Suppressor macrophage treated with lipopolysaccharide for 4 hours (primary cell): ENCODE measurements at places on chromosomes 16 and 17.

DNA sequence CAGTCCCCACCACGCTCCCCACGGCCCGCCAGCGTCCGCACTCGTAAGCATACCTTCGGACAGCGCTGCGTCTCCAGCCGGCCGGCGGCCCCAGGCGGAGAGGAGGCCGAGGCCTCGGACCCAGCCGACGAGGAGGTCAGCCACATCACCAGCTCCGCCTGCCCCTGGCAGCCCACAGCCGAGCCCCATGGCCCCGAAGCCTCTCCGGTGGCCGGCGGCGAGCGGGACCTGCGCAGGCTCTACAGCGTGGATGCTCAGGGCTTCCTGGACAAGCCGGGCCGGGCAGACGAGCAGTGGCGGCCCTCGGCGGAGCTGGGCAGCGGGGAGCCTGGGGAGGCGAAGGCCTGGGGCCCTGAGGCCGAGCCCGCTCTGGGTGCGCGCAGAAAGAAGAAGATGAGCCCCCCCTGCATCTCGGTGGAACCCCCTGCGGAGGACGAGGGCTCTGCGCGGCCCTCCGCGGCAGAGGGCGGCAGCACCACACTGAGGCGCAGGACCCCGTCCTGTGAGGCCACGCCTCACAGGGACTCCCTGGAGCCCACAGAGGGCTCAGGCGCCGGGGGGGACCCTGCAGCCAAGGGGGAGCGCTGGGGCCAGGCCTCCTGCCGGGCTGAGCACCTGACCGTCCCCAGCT is 4.9 kb downstream of the TPSG1 start:
- DNase-seq = no peak

- DNase-seq = peak; percentile 7
These were observed 713 bp downstream of the COX11 start for GRCh38 chr17:54967621-54968261.

DNA sequence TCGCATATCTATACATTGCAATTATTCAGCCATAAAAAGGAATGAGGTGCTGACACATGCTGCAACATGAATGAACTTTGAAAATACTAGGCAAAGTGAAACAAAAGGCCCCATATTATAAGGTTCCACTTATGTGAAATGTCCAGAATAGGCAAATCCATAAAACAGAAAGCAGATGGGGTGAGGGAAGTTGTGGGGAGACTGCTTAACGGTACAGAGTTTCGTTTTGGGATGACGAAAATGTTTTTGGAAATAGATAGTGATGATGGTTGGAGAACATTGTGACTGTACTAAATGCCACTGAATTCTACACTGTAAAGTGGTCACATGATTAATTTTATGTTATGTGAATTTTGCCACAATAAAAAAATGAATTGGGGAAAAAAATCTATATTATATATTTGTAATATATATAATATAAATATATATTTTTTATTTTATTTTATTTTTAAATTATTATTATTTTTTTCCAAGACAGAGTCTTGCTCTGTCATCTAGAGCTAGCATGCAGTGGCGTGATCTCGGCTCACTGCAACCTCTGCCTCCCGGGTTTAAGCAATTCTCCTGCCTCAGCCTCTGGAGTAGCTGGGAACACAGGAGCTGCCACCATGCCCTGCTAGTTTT is 4.2 kb upstream of the GNA13 start:
- peak; percentile 95 for DNase-seq

- DNase-seq = peak; percentile 9
These were observed 468.2 kb downstream of the XYLT1 start for GRCh38 chr16:17002565-17002964.

DNA sequence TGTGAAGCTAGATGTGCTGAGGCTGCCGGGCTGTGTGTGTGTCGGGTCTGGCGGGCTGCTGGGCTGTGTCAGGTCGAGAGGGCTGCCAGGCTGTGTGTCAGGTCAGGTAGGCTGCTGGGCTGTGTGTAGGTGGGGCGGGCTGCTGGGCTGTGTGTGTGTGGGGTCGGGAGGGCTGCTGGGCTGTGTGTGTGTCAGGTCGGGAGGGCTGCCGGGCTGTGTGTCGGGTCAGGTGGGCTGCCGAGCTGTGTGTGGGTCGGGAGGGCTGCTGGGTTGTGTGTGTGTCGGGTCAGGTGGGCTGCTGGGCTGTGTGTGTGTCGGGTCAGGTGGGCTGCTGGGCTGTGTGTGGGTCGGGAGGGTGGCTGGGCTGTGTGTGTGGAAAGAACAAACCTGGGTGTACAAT is 8.6 kb downstream of the WDR45B start:
- no peak for DNase-seq

- DNase-seq = no peak
These were observed 2.9 kb upstream of the FLCN start for GRCh38 chr17:17239832-17240231.

- no peak for DNase-seq
These were observed 11.3 kb downstream of the FKBP10 start for GRCh38 chr17:41824086-41824485.

- DNase-seq = no peak
These were observed 2.2 kb downstream of the FBXL19 start for GRCh38 chr16:30925632-30925987.

GRCh38 chr16:12651765-12652512 is 151.7 kb downstream of the CPPED1 start:
- no peak for DNase-seq

DNA sequence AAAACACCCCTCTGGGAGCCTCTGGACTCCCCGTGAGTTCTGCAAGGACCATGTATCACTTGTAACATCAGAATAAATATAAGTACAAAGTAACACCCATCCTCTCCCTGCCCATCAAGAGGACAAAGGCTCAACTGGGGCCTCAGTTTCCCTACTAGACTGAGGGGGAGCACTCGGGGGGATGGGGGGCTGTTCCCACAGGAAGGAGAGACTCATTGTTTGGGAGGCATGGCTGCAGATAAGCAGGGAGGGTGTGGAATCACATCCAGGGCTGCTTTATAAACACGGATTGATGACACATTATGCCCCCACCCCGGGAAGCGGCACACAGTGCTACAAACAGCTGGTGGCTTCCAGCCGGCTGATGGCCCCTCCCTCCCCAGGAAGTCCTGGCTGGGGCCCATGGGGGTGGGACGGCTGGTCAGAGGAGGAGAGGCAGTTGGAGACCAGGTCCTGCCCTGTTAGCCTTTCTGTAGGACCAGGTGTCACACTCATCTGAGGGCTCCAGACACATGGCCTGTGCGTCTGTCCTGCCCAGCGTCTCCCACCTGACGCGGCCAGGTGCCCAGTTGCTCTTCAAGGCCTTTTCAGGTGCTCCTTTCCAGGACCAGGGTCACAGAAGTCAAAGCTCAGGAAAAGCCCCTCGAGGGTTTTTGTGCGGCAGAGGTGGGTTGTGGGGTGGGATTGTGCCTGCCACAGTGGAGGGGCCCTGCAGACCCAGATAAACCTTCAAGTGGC is 1.3 kb upstream of the MPG start:
- no peak for DNase-seq

- no peak for DNase-seq
These were observed 10.5 kb downstream of the PER1 start for GRCh38 chr17:8141741-8142140.

GRCh38 chr17:76378548-76379274 is 5.7 kb upstream of the SPHK1 start:
- no peak for DNase-seq

GRCh38 chr17:49403514-49404289 is 11.0 kb downstream of the PHB1 start:
- no peak for DNase-seq

GRCh38 chr16:52676959-52677358 is 130.0 kb upstream of the TOX3 start:
- peak; percentile 33 for DNase-seq

DNA sequence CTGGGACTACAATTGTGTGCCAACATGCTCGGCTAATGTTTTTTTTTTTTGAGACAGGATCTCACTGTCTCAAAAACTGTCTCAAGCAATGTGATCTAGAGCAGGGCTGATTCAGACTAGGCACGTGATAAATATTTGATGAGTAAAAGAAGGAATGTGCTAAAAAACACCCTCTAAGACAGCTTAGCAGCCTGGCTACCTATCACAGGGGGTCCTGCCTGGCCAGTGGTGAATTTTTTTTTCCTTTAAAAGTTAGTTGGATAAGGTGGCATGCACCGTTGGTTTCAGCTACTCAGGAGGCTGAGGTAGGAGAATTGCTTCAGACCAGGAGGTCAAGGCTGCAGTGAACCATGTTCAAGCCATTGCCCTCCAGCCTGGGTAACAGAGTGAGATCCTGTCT is 14.8 kb upstream of the GPATCH8 start:
- no peak for DNase-seq

DNA sequence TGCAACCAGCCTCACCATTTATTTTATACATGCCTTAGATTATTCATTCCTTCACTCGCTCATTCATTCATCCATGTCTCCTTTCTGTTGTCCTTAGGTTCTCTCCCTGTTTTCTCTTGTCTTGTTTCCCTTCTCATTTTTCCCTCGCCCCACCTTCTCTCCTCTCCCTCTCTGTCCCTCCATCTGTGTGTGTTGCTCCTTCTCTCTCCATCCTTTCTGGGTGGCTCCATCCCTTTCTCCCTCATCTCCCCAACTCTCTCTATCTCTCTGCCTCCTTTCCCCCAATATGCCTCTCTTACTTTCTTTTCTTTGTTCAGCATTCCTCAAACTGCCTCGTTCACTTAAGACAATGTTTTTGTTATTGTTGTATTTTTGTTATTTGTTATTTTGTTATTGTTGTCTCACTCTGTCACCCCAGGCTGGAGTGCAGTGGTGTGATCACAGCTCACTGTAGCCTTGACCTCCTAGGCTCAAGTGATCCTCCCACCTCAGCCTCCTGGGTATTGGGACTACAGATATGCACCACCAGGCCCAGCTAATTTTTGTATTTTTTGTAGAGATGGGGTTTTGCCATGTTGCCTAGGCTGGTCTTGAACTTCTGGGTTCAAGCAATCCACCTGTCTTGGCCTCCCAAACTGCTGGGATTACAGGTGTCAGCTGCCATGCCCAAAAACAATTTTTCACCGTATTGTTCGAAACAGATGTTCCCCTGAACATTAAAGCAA is 14.4 kb downstream of the SOCS1 start:
- DNase-seq = no peak

DNA sequence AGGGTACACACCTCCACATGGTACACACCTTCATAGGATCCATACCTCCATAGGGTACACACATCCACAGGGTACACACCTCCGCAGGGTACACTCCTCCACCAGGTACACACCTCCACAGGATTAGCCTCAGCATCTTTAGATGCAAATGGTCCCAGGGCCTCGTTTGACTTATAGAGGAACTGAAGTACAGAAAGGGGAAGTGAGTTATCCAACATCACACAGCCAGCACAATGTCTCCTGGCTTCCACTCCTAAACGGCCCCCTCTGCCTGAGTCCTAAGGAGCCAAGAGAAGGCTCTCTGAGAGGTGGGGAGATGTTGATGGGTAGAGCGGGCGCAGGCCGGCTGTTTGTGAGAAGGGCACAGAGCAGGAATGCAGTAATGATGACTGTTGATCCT is 12.0 kb downstream of the FOXN1 start:
- peak; percentile 63 for DNase-seq

DNA sequence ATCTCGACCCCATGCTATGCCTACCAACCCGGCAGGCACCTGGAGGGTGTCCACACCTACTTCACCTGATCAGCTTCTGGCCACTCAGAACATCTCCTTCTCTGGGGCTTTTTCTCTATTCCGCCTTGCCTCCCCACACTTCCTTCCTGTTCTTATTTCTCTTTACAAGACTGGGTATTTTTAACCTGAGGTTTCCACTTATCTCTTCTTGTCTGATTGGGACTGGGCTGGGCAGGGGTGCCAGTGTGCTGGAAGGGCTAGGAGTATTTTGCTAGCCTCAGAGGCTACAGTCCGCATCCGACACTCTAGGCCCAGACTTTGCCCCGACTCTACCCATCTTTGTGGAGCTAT is 26.2 kb upstream of the ZNF652 start:
- DNase-seq = no peak

DNA sequence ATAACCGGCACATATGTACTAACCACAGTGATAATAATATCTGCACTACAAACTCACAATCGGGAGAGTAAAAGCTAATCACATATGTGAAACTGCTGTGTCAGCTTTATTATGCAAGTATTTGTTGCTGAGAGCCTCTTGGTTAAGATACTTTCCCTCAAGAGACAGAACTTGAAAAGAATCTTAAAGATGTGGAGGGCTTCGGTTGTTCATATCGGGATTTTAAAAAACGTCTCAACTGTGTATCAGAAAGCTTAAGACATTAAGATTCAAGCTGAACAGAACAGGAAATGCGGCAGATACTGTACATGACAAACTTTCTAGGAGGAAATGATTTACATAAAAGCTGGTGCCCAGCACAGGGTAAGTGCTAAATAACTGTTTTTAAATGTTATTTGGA is 27.5 kb upstream of the HLF start:
- no peak for DNase-seq

DNA sequence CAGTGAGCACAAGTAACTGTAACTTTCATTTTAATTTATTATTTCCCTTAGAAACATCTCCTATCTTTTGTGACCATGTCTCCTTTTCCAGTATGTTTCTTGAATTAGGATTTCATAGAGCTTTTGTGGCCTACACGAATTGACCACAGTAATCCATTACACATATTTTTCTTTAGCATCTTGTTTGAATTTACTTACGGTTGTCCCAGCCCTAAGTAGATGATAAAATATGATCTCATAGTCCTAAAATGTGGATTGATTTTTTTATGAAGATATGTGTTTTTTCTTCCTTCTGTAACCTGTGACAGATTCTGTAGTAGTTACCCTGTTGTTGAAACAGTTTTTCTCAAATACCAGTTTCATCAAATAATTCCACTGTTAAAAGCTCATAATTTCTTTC is 61.5 kb downstream of the NF1 start:
- no peak for DNase-seq

DNA sequence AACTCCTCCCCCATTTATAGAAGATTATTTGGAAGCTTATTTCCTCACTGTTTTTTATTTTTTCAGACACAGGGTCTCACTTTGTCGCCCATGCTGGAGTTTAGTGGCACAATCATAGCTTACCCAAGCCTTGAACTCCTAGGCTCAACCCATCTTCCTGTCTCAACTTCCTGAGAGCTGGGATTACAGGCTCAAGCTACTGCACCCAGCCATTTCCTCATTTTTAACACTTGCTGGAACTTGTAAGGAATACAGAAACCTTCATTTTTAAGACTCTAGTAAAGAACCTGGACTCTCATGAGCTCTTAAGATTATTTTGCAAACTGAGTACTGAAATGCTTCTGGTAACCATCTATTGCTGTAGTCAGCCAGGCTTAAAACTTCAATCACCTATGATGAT is 29.9 kb downstream of the KANSL1 start:
- peak; percentile 40 for DNase-seq

GRCh38 chr16:63488955-63489354 is 1452.7 kb upstream of the CDH8 start:
- DNase-seq = no peak

- DNase-seq = peak; percentile 91
These were observed 12.6 kb downstream of the C1QTNF1 start for GRCh38 chr17:79036596-79036995.

GRCh38 chr17:62597150-62597549 is 30.3 kb upstream of the MRC2 start:
- no peak for DNase-seq

GRCh38 chr16:7597677-7598076 is 265.0 kb downstream of the RBFOX1 start:
- no peak for DNase-seq
